Islet precursor cell (in vitro differentiated cells): ENCODE measurements at places on chromosomes 4 and X.

- DNase-seq, result no peak
Observed at GRCh38 chr4:76219299-76220055, 5.9 kb upstream of the SCARB2 start.

DNA sequence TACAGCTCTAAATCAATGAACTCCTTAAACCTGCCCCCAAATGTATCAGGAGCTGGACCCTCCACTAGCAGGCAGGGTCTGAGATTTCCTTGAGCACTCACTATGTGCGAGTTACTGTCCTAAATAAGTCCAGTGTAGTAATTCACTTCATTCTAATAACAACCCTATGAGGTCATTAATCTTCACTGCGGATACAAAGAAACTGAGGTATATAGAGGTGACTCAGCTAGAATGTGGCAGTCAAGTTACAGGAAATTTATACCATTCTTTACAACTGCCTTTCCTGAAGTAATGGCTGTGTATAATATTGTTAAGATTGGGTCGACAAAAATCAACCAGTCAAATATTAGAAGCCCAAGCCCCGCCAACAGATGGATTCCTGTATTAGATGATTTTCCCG lies 473.9 kb upstream of the FTHL17 start:
- DNase-seq, result no peak

DNA sequence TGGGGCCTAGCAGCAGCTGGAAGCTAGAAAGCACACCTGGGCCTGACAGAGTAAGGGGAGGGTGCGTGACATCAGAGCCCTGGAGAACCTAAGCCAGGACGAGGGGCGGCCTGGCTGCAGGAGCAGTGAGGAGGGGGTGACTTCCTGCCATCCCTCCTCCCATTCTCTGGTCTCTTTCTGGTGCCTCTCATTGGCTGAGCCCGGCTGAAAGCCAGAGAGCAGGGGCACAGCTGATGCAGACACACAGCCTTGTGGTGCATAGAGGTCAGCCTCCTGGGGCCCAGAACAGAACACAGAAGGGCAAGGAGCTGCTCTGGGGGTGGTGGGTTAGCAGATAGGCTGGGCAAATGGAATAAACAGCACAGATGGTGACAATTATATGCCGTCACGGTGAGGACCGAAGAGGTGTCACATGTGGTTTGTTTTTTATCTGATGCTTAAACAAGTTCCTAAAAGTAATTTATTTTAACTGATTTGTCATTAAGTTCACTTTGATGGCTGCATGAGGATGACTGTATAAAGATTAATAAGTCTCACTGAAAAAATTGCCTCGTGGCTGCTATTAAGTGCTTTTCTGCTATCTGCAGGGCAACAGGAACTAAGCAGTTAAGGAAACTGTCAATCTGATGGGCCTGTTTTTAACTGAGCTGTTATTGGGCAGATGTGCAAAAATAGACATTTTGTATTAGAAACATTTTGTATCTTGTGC lies 102.0 kb downstream of the FNIP2 start:
- DNase-seq, result peak; percentile 63

- no peak for DNase-seq
Observed at GRCh38 chrX:67648361-67648760, 104.5 kb downstream of the AR start.

DNA sequence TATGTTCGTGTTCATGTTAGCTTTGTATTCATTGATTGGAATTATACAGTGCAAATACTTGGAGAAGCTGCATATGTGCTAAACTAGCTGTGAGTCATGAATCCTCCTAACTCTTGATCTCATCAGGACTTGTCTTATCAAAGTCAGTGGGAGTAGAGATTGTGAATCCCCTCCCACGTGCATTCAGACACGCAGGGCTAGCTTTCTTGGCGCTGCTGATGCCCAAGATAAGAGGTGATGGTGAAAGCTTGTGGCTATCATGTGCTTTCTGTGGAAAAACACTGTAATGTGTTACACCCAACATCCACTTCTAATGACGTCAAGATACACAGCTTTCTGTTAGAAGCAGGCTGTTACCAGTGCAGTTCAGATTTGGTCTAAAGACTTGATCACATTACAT lies 348.7 kb upstream of the HAND2 start:
- DNase-seq, result peak; percentile 70
